ENCODE measurements at places on chromosomes 1 and 21.

GRCh38 chr1:218985424-218985984, 188.2 kb upstream of the LYPLAL1 start:
- H3K27me3 ChIP-seq = no peaks in the 10 kb centered on the region

- H3K4me1 ChIP-seq = peaks cover 15% of the 10 kb centered on the region
- H3K27ac ChIP-seq = peak overlapping the region; percentile 76
- H3K4me3 ChIP-seq = peak overlapping the region; percentile 11
- no peaks in the 10 kb centered on the region for H3K27me3 ChIP-seq
- no peaks in the 10 kb centered on the region for H3K36me3 ChIP-seq
Measured at GRCh38 chr1:161197560-161198193, 1.2 kb downstream of the ADAMTS4 start.

DNA sequence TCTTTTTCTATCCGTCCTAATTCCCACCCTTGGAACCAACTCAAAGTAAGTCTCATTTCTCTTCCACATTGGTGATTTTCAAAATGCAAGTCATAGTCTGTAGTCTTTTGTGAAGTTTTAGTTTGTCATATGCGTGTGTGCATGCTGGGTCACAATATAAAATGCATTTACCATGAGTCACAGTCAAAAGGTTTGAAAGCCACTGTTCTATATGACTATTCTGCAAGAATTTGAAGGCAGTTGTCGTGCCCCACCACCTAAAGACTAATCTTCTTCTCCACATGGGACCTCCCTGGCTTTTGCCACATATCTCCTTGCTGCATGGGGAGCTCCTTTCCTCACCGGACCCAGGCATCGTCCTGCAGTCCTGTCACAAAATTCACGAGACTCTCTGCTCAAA, 1.6 kb downstream of the STPG1 start:
- no peaks in the 10 kb centered on the region for H3K27me3 ChIP-seq
- H3K4me1 ChIP-seq = peaks cover 22% of the 10 kb centered on the region
- DNase-seq = no peak
- no peak overlapping the region for H3K4me3 ChIP-seq
- H3K27ac ChIP-seq = peak overlapping the region; percentile 34

DNA sequence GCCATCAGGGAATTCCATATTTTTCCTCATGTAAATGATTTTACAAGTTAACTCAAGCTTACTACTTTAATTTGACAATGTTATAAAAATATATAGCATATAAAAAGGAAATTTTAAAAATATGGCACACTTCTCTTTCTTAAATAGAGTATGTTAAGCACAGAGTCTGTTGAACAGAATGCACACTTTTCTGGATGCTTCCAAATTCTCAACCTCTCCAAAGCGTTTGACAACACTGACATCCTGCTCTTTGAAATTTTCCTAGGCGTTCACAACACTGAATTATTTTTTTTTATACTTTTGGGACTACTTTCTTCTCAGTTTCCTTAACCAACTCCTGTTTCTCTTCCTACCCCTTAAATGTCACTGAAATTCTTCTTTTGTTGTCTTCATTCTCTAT, 117.8 kb upstream of the PLXNA2 start:
- H3K36me3 ChIP-seq = no peaks in the 10 kb centered on the region
- H3K4me3 ChIP-seq = no peak overlapping the region
- DNase-seq = no peak
- peaks cover 8% of the 10 kb centered on the region for H3K4me1 ChIP-seq
- no peak overlapping the region for H3K27ac ChIP-seq

DNA sequence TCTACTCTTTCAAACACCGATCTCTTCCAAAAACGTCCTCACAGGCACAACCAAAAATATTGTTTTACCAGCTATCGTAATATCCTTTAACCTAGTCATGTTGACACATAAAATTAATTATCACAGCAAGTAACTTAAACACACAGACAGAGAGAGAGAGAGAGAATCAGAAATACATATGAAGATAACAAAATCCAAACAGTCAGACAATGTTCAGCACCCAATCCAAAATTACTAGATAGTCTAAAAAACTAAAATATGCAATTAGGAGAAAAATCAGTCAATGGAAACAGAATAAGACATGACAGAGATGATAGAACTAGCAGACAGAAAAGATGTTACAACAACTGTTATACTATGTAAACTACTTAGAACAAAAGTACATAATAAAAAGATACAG, 537.7 kb downstream of the LMO4 start:
- no peak overlapping the region for H3K27ac ChIP-seq
- H3K4me1 ChIP-seq = no peaks in the 10 kb centered on the region
- H3K27me3 ChIP-seq = no peaks in the 10 kb centered on the region
- DNase-seq = no peak
- H3K36me3 ChIP-seq = no peaks in the 10 kb centered on the region

GRCh38 chr1:118949315-118949714, 38.8 kb downstream of the TBX15 start:
- peaks cover 9% of the 10 kb centered on the region for H3K4me1 ChIP-seq
- no peak overlapping the region for H3K27ac ChIP-seq
- no peak for DNase-seq
- H3K36me3 ChIP-seq = no peaks in the 10 kb centered on the region

DNA sequence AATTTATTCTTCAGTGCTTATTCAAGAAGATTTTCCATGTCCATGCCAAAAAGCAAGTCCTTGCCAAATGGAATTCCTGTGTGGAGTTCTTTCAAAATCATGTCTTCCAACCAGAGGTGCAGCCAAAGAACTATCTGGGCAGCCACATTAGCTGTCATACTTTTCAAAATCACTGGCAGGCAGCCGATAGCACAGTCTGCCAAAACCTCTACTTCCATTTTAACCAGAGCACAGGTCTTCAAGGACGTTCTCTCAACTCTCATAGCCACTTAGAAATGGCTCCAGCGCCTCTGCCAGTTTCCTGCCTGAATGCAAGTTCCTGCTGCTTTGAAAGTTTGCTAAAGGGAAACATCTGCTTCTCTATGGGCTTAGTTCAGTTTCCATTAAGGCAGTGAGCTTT, 975.7 kb upstream of the ADGRL4 start:
- H3K4me1 ChIP-seq = no peaks in the 10 kb centered on the region
- no peak for DNase-seq
- no peak overlapping the region for H3K4me3 ChIP-seq
- no peak overlapping the region for H3K27ac ChIP-seq
- no peaks in the 10 kb centered on the region for H3K36me3 ChIP-seq
- no peaks in the 10 kb centered on the region for H3K27me3 ChIP-seq

DNA sequence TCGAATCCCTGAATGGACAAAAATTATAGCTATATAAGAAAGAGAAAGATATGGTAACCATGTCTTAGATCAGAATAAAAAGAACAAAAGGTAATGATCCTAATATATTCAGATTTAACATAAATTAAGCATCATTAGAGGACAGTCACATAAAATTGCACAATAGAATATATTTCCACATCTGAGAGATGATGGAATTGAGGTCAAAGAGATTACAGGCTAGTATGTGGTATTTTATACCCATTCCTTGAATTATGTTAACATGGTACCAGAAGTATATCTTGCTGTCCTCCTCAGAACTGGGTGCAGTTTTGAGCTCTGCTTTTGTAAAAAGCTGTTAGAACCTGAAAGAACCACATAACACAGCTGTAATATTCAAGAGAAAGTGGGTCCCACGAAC, 245.6 kb upstream of the HOOK1 start:
- H3K4me1 ChIP-seq = no peaks in the 10 kb centered on the region
- H3K27me3 ChIP-seq = no peaks in the 10 kb centered on the region
- no peaks in the 10 kb centered on the region for H3K36me3 ChIP-seq
- no peak for DNase-seq
- H3K4me3 ChIP-seq = no peak overlapping the region

DNA sequence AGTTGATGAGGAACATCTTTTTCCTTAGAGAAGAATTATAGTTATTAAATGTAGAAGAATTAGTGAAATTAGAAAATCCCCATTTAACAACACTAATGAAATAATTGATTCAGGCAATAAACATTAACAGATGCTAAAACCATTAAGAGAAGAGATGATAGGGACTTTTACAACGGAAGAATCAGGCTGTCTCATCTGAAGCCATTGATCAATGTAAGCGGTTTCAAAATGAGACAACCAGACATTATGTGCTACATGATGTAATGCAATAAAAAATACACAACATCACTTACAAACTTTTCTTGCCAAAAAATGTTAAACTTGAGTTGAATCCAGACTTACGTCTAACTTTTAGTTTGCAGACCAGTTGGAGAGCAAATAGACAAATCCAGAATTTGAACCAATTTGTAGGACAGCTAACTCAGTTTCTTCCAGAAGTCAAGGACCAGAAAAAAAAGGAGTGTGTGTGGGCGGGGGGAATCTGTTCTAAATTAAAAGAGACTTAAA, 165.4 kb upstream of the DPT start:
- no peak overlapping the region for H3K4me3 ChIP-seq
- DNase-seq = no peak
- H3K4me1 ChIP-seq = no peaks in the 10 kb centered on the region
- no peaks in the 10 kb centered on the region for H3K36me3 ChIP-seq

- H3K36me3 ChIP-seq = peaks cover 27% of the 10 kb centered on the region
- peak overlapping the region; percentile 60 for H3K27ac ChIP-seq
- DNase-seq = peak; percentile 79
- H3K4me3 ChIP-seq = peak overlapping the region; percentile 31
Measured at GRCh38 chr1:941588-942383, 17.3 kb downstream of the NOC2L start.

DNA sequence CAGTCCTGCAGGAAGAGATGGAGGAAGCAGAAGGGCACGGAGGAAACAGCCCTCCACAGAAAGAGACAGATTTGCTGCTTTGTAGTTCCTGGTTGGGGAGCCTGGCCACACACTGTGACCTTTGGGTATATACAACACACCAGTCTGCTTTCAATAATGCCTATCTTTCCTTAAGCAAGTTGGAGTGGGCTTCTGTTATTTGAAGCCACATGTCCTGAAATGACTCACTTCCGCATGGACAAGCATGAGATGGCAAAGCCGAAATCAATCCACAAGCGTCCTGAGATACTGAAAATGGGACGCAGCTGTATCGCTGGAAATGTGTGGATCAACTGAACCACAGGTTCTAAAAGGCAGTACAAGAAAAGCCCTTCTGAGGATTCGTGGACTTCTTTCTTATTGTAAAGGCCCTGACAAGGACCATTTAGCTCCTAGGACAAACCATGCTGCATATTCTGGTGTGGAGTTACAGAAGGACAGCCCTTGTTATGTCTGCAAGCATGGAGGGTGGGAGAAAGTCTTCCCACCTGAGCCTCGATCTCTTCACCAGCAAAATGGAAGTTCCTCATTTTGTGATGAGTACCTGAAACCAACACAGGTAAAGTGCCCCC, 22.7 kb upstream of the FHAD1 start:
- H3K4me1 ChIP-seq = peaks cover 11% of the 10 kb centered on the region
- no peak for DNase-seq
- no peak overlapping the region for H3K4me3 ChIP-seq
- H3K27ac ChIP-seq = no peak overlapping the region
- H3K36me3 ChIP-seq = peaks cover 23% of the 10 kb centered on the region

DNA sequence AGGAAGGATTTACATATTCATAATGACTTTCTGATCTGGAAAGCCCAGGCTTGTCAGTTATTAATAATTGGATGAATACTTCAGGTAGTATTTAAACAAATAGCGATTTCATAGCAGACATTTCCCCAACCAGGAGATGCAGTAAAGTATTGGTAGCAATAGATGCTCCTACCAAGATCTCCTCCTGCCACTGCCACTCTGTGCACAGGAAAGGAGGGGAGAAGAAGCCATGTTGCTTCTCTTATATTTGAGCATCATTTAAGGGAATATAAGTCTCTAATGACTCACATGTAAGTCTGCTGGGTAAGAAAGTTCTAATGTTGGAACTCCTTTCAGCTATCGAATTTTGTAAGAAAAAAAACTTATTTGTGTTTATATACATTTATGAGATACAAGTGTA, 420 bp upstream of the IFI16 start:
- H3K4me3 ChIP-seq = peak overlapping the region; percentile 56

DNA sequence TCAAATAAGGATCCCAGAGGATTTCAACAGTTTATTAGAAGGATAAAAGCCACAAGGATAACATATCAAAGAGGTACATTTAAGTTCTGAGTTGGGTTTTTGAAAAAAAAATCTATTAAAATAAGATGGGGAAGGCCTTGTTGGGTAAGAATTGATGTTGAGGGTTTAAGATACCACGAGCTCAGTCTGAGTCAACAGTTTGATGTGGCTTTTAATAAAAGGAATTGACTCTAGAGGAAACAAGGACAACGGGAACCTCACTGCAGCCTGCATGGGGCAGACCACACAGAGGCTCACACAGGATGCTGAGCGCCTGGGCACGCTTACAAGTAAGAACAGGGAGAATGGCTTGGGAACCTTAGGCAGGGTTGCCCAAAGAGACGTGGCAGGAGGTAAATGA, 107.5 kb downstream of the TIAM1 start:
- no peaks in the 10 kb centered on the region for H3K4me1 ChIP-seq
- no peak overlapping the region for H3K4me3 ChIP-seq
- H3K36me3 ChIP-seq = no peaks in the 10 kb centered on the region
- H3K27me3 ChIP-seq = no peaks in the 10 kb centered on the region

DNA sequence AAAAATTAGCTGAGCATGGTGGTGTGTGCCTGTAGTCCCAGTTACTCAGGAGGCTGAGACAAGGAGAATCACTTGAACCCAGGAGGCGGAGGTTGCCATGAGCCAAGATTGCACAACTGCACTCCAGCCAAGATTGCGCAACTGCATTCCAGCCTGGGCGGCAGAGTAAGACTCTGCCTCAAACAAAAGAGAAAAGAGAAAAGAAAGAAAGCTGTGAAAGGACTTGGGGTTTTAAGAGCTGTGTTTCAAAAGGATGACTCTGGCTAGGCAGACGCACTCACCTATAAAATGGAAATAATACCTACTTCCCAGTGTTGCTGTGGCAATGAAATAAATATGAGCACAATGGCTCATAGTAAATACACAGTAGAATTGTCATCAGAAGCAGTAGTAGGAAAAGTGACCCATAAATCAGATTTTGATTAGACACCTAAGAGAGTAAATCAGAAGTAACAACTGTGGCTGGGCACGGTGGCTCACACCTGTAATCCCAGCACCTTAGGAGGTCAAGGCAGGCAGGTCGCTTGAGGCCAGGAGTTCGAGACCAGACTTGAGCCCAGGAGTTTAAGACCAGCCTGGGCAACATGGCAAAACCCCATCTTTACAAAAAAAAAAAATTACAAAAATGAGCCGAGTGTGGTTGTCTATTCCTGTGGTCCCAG, 45.9 kb upstream of the PUM1 start:
- no peaks in the 10 kb centered on the region for H3K27me3 ChIP-seq
- no peaks in the 10 kb centered on the region for H3K36me3 ChIP-seq
- H3K4me3 ChIP-seq = no peak overlapping the region
- H3K4me1 ChIP-seq = peaks cover 6% of the 10 kb centered on the region
- peak; percentile 67 for DNase-seq

DNA sequence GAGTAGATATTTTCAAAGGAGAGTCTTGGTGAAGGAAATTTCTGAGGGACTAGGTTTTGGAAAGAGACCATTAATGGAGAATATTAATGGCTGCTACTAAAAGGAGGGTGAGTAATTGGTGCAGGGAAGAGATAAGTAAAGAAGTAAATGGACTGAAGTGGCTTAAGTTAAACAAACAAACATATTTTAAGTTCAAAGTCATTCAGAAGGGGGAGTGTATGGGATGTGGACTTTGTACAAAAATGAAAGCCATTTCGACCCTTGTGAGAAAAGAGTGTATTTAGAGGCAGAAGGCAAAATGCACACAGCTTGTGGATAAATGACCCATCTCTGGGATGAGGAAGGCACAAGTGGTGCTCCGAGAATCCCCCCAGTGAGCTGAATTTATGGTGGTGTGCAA, 171.7 kb downstream of the BACH1 start:
- no peaks in the 10 kb centered on the region for H3K27me3 ChIP-seq
- H3K4me1 ChIP-seq = no peaks in the 10 kb centered on the region
- H3K4me3 ChIP-seq = no peak overlapping the region
- H3K27ac ChIP-seq = no peak overlapping the region
